ENCODE measurements at places on chromosomes 4 and X.
A peak's percentile ranks its signal among the peaks of the same experiment; 100 is the strongest.

DNA sequence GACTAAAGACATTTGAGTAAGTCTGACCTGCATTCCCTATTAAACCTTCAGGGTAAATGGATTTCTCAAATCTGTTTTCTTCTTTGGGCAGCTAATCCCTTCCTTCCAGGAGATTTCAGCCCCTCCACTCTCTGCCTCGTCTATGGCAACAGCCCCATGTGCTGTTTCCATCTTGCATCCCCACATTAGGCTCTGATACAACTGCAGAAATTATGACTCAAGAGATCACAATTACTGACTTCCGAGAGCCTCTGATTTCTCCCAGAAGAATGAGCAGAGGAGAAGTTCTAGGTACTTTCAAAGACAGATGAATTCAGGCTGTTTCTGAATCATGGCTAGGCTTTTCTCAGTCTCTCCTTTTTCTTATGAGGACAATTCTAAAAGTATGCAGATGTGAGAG, 38.7 kb downstream of the RAI2 start:
- no peak for DNase-seq

GRCh38 chr4:81505004-81505598, 33.4 kb upstream of the RASGEF1B start:
- peak; percentile 27 for DNase-seq

DNA sequence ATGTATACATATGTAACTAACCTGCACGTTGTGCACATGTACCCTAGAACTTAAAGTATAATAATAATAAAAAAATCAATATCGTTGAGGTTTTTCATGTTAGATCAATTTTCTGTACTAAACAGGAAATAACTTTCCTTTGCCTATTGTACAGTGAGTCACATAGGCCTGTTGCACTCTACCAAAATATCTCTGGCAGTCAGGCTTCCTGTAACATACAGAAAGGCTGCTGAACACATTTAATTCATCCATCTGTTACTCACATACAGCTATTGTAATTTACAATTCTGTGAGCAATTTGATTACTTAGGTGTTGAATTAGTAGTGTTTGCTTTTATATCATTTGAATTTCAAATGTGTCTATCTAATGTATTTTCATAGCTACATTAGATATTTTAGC, 427.8 kb downstream of the TMA16 start:
- no peak for DNase-seq

GRCh38 chrX:53713987-53714579, 27.6 kb upstream of the HUWE1 start:
- no peak for DNase-seq

DNA sequence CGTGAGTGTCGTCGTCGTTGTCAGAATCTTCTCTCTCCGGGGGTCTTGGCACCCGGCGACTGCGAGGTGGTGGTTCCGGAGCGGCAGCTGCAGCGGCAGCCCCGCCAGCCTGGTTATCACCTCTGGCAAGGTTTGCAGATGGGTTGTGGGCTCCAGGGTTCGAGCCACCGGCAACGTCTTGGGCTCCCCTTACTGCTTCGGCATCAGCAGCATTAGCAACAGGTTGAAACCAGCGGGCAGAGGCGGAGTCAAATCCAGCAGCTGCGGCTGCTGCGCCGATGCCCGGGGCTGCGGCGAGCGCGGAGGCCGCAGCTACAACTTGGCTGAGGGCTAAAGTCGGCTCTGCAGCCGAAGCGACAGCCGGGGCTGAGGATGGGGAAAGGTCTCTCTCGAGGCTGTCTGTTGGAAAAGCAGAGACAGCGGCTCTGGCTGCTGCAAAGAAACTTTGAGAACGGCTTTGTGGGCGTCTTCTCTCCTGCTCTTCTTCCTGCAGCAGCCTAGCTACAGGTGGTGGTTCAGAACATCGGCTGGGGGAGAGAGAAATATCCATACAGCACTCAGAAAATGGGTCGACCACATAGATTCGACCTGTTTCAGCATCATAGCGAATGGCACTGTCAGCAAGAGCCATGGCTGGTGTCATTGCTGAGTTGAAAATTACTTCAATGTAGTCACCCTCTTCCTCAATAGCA, 3.6 kb downstream of the IRS4 start:
- DNase-seq: no peak

- no peak for DNase-seq
Observed at GRCh38 chrX:130654409-130654950, 248.5 kb downstream of the ENOX2 start.

DNA sequence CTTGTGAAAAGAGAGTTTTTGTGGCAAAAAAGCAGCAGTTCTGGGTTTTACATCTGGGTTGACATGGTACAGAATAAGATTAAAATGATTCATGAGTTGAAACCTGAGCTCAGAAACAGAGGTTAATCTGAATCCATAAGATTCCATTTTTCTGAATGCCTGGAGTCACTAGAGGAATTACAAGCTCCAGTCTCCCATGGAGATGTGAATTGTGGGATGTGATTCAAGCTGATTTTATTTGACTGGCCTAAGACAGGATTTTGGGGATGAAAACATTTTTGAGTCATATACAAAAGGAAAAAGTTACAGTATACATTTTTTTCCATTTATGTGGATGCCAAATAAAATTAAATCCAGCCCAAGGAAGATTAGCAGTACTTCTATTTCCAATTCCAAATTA, 161.1 kb downstream of the RBM46 start:
- DNase-seq: no peak

DNA sequence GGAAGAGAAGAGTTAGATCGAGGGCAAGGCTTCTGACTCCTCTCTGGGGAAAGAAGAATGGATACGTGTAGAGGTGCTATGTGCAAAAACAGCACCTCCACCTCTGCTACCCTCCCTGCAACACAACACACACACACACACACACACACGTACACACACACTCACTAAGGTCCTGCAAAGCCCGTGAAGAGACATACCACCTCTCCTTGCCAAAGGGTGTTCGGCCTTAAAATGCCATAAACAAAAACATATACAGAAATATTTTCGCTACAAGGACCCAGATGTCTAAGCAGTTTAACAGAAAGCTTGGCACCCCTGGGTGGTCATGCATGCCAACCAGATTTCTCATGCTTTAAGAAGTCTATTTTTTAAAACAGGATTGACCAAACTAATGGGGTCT, 1.5 kb downstream of the TIFA start:
- DNase-seq: no peak

GRCh38 chrX:11351375-11352295, 58.4 kb downstream of the AMELX start:
- no peak for DNase-seq

DNA sequence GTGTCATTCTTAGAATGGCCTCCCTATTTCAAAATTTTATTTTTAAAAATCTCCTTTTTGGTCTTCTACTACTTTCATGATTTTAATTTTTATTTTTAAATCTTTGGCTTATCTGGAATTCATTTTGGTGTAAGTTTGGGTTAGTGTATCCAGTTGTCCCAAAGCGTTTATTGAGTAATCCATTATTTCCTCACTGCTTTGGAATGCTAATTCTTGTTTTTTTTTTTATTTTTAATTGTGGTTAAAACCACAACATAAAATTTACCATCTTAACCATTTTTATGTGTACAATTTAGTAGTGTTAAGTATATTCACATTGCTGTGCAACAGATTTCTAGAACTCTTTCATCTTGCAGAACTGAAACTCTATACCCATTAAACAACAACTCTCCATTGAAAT, 8.7 kb downstream of the CITED1 start:
- DNase-seq: no peak

GRCh38 chr4:25190407-25190806, 30.2 kb upstream of the SEPSECS start:
- DNase-seq: no peak

GRCh38 chrX:46838486-46838870, 1.6 kb downstream of the RP2 start:
- no peak for DNase-seq

DNA sequence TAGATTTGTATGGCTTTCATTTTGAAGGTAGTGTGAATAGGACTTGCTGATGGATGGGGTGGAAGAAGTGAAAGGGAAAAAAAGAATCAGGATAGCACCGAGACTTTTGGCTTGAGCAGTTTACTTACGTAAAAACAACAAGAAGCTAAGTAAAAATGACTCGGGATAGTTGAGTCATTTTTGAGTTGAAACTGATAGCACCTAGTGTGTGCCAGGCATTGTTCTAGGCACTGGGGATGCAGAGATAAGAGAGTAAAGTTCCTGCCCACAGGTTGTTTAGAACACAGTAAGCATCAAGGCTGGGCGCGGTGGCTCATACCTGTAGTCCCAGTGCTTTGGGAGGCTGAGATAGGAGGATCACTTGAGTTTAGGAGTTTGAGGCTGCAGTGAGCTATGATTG, 34.7 kb downstream of the ADD1 start:
- no peak for DNase-seq

DNA sequence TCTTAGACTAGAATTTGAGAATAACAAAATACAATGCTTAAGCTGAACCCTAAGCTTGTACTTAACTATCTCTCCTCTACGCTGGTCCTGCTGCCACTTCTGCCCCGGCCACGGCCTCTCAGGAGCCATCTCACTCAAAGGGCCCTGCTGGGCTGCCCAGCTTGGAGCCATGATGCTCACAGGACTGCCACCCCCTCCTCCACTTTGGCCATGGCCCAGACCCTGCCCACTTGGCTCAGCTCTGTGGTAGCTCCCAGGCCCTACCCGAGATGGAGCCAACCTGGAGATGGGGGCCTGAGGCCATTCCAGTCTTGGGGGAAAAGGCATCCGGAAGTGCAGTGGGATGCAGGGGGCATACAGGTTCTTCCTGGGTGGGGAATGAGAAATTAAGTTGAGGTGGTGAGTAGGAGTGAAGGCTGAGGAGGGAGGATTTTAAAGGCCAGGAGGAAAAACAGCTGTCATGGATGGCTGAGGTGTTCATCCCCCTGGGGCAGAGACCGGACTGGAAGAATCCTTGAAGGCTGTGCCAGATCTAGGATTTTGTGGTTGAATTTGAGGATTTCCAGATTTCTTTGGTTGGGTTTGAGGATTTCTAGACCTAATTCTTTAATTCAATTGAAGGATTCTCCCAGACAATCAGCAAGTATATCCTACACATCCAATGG, 824 bp downstream of the SASH3 start:
- DNase-seq: no peak

DNA sequence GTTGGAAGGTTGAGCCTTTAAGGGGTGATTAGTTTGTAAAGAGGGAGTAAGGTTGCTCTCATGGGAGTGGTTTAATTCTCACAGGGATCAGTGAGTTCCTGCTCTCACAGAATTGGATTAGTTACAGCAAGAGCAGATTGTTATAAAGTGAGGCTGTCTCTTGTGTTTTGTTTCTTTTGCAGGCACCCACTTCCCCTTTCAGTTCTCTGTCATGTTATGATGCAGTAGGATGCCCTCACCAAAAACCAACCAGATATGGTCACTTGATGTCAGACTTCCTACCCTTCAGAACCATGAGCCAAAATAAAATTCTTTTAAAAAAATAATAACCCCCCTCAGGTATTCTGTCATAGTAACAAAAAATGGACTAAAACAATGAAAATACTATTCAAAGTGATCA, 19.9 kb upstream of the IGSF1 start:
- no peak for DNase-seq

- DNase-seq: no peak
Observed at GRCh38 chr4:184148738-184149637, 68.7 kb downstream of the ENPP6 start.

DNA sequence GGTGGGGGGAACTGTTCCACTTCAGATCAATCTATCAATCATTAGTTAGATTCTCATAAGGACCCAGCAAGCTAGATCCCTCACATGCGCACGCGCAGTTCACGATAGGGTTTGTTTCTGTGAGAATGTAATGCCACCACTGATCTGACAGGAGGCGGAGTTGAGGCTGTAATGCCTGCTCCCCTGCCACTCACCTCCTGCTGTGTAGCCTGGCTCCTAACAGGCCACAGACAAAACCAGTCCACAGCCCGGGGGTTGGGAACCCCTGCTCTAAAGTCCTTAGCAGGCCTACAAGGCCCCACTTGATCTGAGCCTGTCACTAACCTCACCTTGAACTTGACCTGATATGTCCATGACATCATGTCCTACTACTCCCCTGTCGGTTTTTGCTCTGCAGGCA, 30.3 kb downstream of the ARL9 start:
- DNase-seq: no peak

- DNase-seq: no peak
Observed at GRCh38 chr4:39936565-39937418, 40.9 kb downstream of the PDS5A start.

GRCh38 chr4:138871555-138871875, 144.1 kb upstream of the NOCT start:
- DNase-seq: no peak

Measured in stimulated activated CD8-positive, alpha-beta memory T cell treated with anti-CD3 and anti-CD28 coated beads, Interleukin-7, amount 100 ng/mL, for 1 hour (primary cell).